ENCODE measurements at places on chromosomes 3 and 15. TPM values are rescaled to one million over a fixed set of nuclear protein-coding genes. Genes with fewer than 3 reads are reported as not detected.

HIGD2B gene
- not detected for total RNA-seq

CADPS gene
- total RNA-seq: not detected

SKOR1 gene
- total RNA-seq: not detected

SH2D7 gene
- total RNA-seq: not detected

PLSCR2 gene
- not detected for total RNA-seq

CMTM8 gene
- total RNA-seq: 6.6 TPM

DUOXA2 gene
- total RNA-seq: 0.32 TPM

SLMAP gene
- 502 TPM for total RNA-seq

ITIH1 gene
- 2.0 TPM for total RNA-seq

FILIP1L gene
- 106 TPM for total RNA-seq

NUSAP1 gene
- total RNA-seq: not detected

EOMES gene
- not detected for total RNA-seq

EPHB3 gene
- 1.2 TPM for total RNA-seq

TMEM212 gene
- total RNA-seq: not detected

GOLGA8S gene
- not detected for total RNA-seq

GPR87 gene
- total RNA-seq: not detected

TYRO3 gene
- 7.0 TPM for total RNA-seq

DAZL gene
- total RNA-seq: not detected

DCLK3 gene
- not detected for total RNA-seq

TNNC1 gene
- 68.6 TPM for total RNA-seq

PARP16 gene
- total RNA-seq: 2.9 TPM

ADIPOQ gene
- total RNA-seq: 8.2 TPM

CHRNA3 gene
- not detected for total RNA-seq

GLDN gene
- total RNA-seq: 3.4 TPM
